ENCODE measurements at places on chromosomes 5 and 9. TPM values are rescaled to one million over a fixed set of nuclear protein-coding genes. Genes with fewer than 3 reads are reported as not detected.

The RBM27 gene
- 44.9 TPM for total RNA-seq

The FSD1L gene
- total RNA-seq: 6.2 TPM

DNA sequence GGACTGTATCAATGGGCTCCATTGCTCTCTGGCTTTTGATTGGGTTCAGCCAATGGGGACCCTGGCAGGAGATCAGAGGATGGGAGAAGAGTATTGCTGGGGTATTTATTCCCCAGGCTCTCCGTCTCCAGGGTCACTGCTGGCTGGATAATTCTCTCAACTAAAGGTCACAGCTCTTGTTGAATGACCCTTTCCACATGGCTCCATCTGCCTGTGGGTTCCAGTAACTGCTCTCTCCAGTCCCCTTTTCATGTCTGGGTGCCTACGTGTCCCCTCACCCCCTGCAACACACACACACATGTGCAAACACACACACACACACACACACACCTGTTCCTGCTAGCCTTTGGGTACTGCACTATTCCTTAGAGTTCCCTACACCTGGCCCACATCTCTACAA lies 53.9 kb upstream of the RIC1 start:
- H3K36me3 ChIP-seq: no peaks in the 10 kb centered on the region
- no peak overlapping the region for H3K27ac ChIP-seq
- H3K4me3 ChIP-seq: no peak overlapping the region

The RNF180 gene
- 2.3 TPM for total RNA-seq

- H3K4me1 ChIP-seq: no peaks in the 10 kb centered on the region
- no peaks in the 10 kb centered on the region for H3K36me3 ChIP-seq
- no peaks in the 10 kb centered on the region for H3K27me3 ChIP-seq
- H3K4me3 ChIP-seq: no peak overlapping the region
- no peak overlapping the region for H3K27ac ChIP-seq
- no peak for DNase-seq
Measured at GRCh38 chr9:13626601-13627000, 347.1 kb upstream of the MPDZ start.

DNA sequence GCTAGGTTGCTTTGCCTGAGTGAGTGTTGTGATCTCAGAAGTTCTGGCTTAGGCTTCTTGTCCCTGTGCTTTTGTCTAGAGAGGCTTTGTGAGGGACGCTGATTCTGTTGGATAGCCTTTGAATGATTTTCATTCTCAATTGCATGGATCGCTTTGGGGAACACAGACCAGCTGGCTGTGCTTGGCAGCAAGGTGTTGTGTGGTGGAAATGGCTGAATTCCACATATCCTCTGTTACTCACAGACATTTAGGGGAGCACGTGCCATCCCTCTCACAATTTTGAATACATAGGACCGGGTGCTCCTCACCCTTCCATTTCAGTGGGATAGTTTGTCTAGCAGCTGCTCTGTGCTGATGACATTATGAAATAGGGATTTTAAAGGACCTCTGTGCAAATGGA lies 76.2 kb downstream of the IQGAP2 start:
- no peak overlapping the region for H3K4me3 ChIP-seq
- no peak overlapping the region for H3K27ac ChIP-seq
- H3K36me3 ChIP-seq: no peaks in the 10 kb centered on the region
- peaks cover 4% of the 10 kb centered on the region for H3K4me1 ChIP-seq

The FAM221B gene
- total RNA-seq: not detected

DNA sequence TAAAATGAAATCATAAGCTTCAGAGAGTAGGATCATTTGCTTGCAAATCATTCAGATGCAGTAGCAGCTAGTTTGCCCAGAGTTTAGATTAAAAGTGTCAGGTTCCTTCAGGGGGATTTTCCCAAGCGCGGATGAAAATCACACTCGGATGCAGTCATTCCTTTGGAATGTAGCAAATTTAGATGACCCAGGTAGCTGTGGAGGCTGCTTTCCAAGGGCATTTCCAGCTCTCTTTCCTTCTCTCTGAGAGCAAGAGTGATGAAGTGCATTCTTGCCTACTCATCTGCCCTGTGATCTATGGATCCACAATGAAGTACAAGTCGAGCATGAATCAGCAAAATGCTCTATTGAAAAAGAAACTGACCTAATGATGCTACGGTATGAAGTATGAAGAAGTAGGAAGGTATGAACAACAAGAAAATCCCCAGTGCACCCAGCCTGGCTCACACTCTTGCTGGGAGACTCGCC lies 200.2 kb downstream of the PLK2 start:
- peak; percentile 41 for DNase-seq
- no peaks in the 10 kb centered on the region for H3K4me1 ChIP-seq
- no peak overlapping the region for H3K27ac ChIP-seq
- H3K27me3 ChIP-seq: no peaks in the 10 kb centered on the region
- no peak overlapping the region for H3K4me3 ChIP-seq
- no peaks in the 10 kb centered on the region for H3K36me3 ChIP-seq

GRCh38 chr5:80623999-80624398 lies 30.5 kb upstream of the MSH3 start:
- no peaks in the 10 kb centered on the region for H3K27me3 ChIP-seq
- no peak for DNase-seq
- H3K36me3 ChIP-seq: peaks cover 5% of the 10 kb centered on the region
- no peak overlapping the region for H3K4me3 ChIP-seq

DNA sequence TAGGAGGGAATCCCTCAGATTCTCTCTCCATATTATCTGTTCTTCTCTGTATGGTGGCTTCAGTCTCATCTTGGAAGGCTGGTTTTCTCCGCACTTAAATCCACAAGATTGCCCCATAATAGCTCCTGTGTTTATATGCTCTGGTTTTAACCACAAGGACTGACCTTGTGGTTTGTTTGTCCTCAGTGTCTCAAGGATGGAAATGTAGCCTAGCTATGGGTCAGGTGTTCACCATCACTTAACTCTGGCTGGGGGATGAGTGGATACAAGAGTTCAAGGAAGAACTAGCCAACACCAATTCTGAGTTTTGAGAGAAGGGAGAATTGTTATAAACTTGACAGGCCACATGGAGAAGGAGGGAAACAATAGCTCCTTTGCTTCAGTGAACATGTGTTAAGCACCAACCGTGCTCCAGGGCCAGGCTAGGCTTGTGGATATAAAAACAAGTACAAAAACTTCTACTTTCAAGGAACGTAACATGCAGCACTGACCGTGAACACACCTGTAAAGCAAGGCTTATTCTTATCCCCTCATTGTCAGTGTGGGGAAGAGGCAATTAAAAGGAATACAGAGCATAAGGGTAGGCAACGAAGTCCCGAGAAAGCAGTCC lies 75.6 kb upstream of the VLDLR start:
- no peaks in the 10 kb centered on the region for H3K4me1 ChIP-seq
- DNase-seq: no peak
- no peak overlapping the region for H3K27ac ChIP-seq
- H3K27me3 ChIP-seq: no peaks in the 10 kb centered on the region

GRCh38 chr9:98590101-98590500 lies 118.6 kb downstream of the GABBR2 start:
- H3K4me1 ChIP-seq: no peaks in the 10 kb centered on the region
- no peak overlapping the region for H3K27ac ChIP-seq
- no peak for DNase-seq
- no peaks in the 10 kb centered on the region for H3K36me3 ChIP-seq
- no peaks in the 10 kb centered on the region for H3K27me3 ChIP-seq

DNA sequence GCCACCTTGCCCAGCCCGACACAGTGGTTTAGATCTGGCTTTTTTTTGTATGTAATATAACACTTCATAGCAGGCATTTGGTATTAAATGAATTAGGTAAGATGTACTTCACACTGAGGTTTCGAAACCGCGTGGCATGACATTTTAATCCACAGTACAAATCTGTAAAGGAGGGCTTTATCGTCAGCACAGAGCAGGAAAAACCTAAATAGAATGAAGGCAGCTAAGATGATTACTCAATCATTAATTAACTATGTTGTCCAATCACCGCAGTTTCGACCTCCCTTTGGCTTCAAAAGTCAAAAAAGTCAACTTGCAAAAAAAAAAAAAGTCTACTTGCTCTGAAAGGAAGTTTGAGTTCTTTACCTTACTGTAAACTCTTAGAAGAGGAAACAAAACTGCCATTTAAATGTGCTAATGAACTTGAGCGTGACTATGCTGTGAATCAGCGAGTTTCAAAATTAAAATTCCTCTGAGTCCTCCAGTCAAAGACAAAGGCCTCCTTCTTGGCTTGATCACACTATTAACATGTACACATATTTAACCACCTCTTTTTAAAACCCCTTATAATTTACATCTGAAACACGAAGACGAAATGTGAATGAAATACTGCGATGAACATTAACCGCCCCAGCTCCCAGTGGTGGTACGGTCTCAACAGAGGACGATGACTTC lies 698 bp upstream of the SEC24A start:
- no peak for DNase-seq
- no peaks in the 10 kb centered on the region for H3K27me3 ChIP-seq
- no peaks in the 10 kb centered on the region for H3K36me3 ChIP-seq

The INSL4 gene
- not detected for total RNA-seq

The NIM1K gene
- not detected for total RNA-seq

DNA sequence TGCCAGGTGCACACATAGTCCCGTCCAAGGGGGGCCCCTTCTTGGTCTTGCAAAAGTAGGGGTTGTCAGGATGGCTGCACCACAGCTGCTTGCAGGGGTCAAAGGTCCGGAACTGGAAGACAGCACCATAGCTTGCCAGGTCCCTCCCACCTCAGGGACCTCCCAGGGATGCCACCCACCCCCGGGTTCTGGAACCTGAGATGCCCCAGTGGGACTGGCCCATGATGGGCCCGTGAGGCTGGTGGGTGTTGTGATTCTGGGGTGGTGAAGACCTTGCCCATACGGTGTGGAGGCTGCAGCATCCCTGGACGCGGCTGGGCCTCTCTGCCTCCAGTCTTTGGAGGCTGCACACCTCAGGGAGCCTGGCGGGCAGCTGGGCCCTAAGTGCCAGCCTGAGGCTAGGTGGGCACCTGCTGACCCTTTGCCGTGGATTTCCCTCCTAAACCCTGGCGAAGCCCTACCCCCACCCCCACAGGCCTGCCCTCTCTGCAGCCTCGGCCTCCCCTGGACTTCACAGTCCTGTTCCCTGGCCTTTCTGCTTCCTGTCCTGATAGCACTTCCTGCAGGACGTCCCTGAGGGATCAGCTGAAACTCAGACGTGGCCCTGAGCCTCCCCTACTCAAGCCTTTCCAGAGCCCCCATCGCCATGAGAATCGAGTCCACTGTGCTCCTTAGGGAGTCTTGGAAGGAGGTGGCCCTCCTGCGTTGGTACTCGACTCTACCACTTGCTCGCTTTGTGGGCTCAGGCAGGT lies 92.1 kb downstream of the ZNF354C start:
- no peak overlapping the region for H3K27ac ChIP-seq
- no peaks in the 10 kb centered on the region for H3K36me3 ChIP-seq
- H3K27me3 ChIP-seq: no peaks in the 10 kb centered on the region

DNA sequence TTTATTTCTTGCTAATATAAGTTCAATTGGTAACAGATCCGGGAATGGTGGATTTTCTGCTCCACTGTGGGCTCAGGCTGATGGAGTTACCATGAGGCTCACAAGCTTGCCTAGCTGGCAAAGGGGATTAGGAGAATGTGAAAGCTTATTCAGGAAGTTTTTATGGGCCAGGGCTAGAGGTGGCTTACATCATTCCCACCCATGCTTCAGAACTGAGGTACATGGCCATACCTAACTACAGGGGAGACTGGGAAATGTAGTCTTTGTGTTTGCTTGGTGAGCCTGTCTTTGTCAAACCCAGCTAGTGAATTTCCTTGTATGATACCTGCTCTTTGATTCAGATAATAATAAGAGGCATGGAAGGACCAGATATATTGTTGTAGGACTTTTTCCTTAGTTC lies 105.9 kb upstream of the DHFR start:
- no peaks in the 10 kb centered on the region for H3K4me1 ChIP-seq
- no peaks in the 10 kb centered on the region for H3K36me3 ChIP-seq
- no peak for DNase-seq
- H3K27me3 ChIP-seq: no peaks in the 10 kb centered on the region
- no peak overlapping the region for H3K27ac ChIP-seq
- H3K4me3 ChIP-seq: no peak overlapping the region

The ARL10 gene
- 6.7 TPM for total RNA-seq

GRCh38 chr5:74603376-74603775 lies 37.2 kb downstream of the ENC1 start:
- no peaks in the 10 kb centered on the region for H3K4me1 ChIP-seq
- DNase-seq: no peak
- H3K27me3 ChIP-seq: no peaks in the 10 kb centered on the region
- H3K36me3 ChIP-seq: no peaks in the 10 kb centered on the region

GRCh38 chr5:146041180-146041789 lies 64.1 kb downstream of the PLAC8L1 start:
- H3K27me3 ChIP-seq: no peaks in the 10 kb centered on the region
- H3K4me1 ChIP-seq: no peaks in the 10 kb centered on the region
- no peaks in the 10 kb centered on the region for H3K36me3 ChIP-seq
- H3K27ac ChIP-seq: no peak overlapping the region

GRCh38 chr5:66273121-66273520 lies 129.0 kb downstream of the SREK1 start:
- H3K4me3 ChIP-seq: no peak overlapping the region
- no peak overlapping the region for H3K27ac ChIP-seq
- no peak for DNase-seq
- H3K27me3 ChIP-seq: no peaks in the 10 kb centered on the region
- no peaks in the 10 kb centered on the region for H3K36me3 ChIP-seq
- H3K4me1 ChIP-seq: no peaks in the 10 kb centered on the region

The RAB3C gene
- 18.3 TPM for total RNA-seq

- H3K27me3 ChIP-seq: no peaks in the 10 kb centered on the region
- H3K4me3 ChIP-seq: no peak overlapping the region
- DNase-seq: no peak
- H3K36me3 ChIP-seq: peaks cover 84% of the 10 kb centered on the region
- H3K27ac ChIP-seq: no peak overlapping the region
- H3K4me1 ChIP-seq: peaks cover 2% of the 10 kb centered on the region
Measured at GRCh38 chr5:180323941-180324600, 29.1 kb downstream of the GFPT2 start.

The IL5 gene
- not detected for total RNA-seq

DNA sequence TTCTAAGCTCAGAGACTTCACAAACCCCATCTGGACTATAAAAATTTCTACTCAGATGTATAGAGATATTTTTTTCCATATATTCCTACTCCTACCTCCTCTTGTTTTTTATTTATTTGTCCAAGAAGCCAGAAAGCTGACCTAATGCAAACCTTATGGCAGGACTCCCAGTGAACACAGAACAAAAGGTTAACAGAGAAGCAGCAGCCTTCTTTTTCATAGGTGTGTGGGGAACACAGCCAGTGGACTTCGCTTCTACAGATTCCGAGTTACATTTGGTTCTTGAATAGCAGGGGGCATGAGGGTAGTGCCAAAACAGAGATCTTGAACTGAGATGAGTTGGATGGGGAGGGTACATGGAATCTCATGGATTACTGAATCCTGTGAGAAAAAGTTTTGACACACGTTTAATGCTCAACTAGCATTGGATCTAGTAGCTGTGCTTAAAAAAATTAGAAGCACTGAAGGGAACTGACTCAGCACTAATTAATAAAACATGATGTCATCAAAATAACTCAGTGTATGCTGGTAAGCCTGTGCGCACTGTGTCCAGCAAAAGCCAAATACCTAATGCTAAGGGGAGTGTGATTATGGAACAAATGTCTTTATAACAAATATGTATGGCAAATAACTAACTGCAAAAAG lies 240.1 kb downstream of the GABRB2 start:
- no peaks in the 10 kb centered on the region for H3K4me1 ChIP-seq
- no peaks in the 10 kb centered on the region for H3K27me3 ChIP-seq
- H3K4me3 ChIP-seq: no peak overlapping the region
- DNase-seq: no peak
- no peak overlapping the region for H3K27ac ChIP-seq

- peaks cover 7% of the 10 kb centered on the region for H3K4me1 ChIP-seq
- H3K4me3 ChIP-seq: no peak overlapping the region
- H3K27me3 ChIP-seq: no peaks in the 10 kb centered on the region
- H3K36me3 ChIP-seq: no peaks in the 10 kb centered on the region
- no peak for DNase-seq
Measured at GRCh38 chr9:124622882-124623281, 115.7 kb upstream of the NR5A1 start.
